Right ventricle myocardium superior (tissue), 1 donor: ENCODE measurements at places on chromosomes 2 and 18. TPM values are rescaled to one million over a fixed set of nuclear protein-coding genes. Genes with fewer than 3 reads are reported as not detected.

The SRD5A2 gene
- not detected for total RNA-seq

The C2orf80 gene
- not detected for total RNA-seq

The SERPINB3 gene
- not detected for total RNA-seq

The OXER1 gene
- 0.40 TPM for total RNA-seq

The SLC40A1 gene
- total RNA-seq = 48.2 TPM

The RAPH1 gene
- 11.9 TPM for total RNA-seq

The FZD7 gene
- 25.3 TPM for total RNA-seq

The C1QL2 gene
- not detected for total RNA-seq

The VAMP8 gene
- 16.9 TPM for total RNA-seq

The MYO5B gene
- total RNA-seq = 0.38 TPM

The MSTN gene
- not detected for total RNA-seq

The NT5DC4 gene
- total RNA-seq = not detected

The CHST10 gene
- total RNA-seq = 11.7 TPM

The ZNF512 gene
- total RNA-seq = 16.6 TPM

The CPLX4 gene
- not detected for total RNA-seq

The ARHGAP25 gene
- total RNA-seq = 7.3 TPM

The TSPYL6 gene
- not detected for total RNA-seq

The GPC1 gene
- 154 TPM for total RNA-seq

The CFC1 gene
- total RNA-seq = not detected

The CCDC195 gene
- total RNA-seq = not detected

The TWIST2 gene
- total RNA-seq = 1.9 TPM

The GPR39 gene
- not detected for total RNA-seq

The SLC35F5 gene
- total RNA-seq = 51.3 TPM

The SERPINB11 gene
- total RNA-seq = not detected

The RAB27B gene
- 0.30 TPM for total RNA-seq

The TUBA4B gene
- total RNA-seq = not detected

The TRIM43 gene
- not detected for total RNA-seq

The GATA6 gene
- total RNA-seq = 56.0 TPM

The SKOR2 gene
- total RNA-seq = not detected

The HDAC4 gene
- 24.9 TPM for total RNA-seq

The PROKR1 gene
- total RNA-seq = not detected

The LYPD6 gene
- 0.13 TPM for total RNA-seq

The DYTN gene
- not detected for total RNA-seq

The TAF4B gene
- 1.5 TPM for total RNA-seq

The GREB1L gene
- 8.0 TPM for total RNA-seq

The MAPRE3 gene
- total RNA-seq = 57.9 TPM

The NTSR2 gene
- 0.19 TPM for total RNA-seq

The OR6B3 gene
- not detected for total RNA-seq

The ICOS gene
- not detected for total RNA-seq

The CXCR2 gene
- 0.89 TPM for total RNA-seq

The SERPINB7 gene
- not detected for total RNA-seq

The PROC gene
- not detected for total RNA-seq
